ENCODE measurements at places on chromosomes 7 and 10.

DNA sequence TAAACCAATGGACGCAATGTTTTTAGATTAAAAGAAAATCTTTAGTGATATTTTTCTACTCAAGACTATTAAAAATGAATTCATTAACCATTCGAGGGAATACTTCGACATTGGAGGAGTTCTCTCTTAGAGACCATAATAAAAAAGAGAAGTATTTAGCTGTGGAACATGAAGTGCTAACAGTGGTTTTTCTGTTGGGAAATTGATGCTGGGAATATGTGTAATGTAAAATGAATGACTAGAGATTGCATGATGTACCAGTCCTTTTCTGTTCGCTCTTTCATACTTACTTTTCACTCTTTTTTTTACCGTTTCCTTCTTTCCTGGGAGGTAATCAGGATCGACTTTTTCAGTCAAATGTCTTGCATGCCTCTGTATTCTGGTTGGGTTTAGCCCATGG is 41.3 kb downstream of the ST7 start:
- DNase-seq, result no peak

- DNase-seq, result no peak
These were observed 2.9 kb upstream of the TARP start for GRCh38 chr7:38276096-38276877.

- DNase-seq, result no peak
These were observed 208.0 kb downstream of the ZNF365 start for GRCh38 chr10:62582101-62582705.

DNA sequence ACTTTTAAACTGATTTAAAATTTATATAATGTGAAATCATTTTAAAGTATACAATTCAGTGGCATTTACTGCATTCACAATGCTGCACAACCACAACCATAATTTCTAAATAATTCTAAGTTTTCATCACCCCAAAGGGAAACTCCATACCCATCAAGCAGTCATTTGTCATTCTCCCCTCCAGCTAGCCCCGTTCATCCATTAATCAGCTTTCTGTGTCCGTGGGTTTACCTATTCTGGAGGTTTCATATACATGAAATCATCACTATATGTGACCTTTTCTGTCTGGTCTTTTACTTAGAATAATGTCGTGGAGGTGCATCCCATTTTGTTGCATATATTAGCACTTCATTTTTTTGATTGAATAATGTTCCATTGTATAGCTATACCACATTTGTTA is 214.1 kb downstream of the ADK start:
- DNase-seq, result no peak

DNA sequence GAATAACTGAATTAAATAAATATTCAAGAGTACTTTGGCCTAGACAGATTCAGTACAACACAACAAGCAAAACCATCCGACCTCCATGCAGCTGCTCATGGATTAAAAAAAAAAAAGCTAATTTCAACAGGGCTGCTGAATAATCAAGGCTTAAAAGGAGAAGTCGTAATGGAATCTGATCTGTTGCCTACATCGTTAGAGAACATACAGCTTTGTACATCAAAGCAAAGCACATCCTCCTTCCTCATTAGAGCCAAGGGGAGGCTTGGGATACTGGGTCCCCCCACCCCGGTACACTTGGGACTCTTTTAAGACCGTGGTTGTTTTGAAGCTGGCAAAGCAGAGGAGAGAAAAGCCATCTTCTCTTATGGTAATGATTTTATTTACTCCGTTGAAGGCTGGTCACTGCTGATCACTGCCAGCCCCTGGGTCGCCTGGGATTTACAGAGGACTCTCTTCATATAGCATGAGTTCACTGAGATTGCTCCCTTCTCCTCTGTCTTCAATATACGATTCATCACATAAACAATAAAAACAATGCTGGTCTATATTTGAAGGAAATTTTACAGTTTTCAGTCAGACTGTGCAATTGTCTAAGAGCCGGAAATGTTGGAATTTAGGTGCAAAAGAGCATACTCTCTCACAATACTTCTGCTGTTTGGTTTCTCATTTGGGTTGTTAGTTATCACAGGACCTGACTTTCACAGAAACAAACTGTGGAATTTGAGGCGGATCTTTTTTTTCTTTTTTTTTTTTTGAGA is 148.8 kb downstream of the FAM107B start:
- no peak for DNase-seq

GRCh38 chr7:46715579-46715978 is 794.5 kb upstream of the IGFBP3 start:
- DNase-seq, result no peak

DNA sequence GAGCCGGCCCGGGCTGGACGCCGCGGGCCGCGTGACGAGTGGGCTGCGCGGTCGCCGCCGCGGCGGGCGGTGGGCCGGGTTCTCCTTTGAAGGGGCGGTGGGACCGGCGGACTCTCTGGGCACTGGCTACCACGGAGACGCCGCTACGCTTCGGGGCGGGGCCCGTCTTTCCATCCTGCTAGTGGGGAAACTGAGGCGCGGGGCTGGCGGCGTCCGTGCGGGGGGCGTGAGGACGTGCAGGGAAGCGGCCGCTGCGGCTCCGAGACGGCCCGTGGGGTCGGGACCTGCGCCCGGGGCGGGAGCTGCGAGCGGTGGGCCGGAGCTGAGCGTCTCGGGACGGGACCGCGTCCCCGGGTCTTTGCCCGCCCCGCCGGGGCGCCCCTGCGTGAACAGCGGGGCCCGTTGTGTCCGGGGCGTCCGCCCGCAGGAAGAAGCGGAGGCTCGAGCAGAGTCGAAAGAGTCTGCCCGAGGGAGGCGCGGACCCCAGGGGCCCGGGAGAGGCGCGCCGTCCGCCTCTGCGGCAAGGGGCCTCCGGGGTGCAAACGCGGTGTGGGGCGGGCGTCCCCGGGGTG is 548 bp upstream of the BNIP3 start:
- no peak for DNase-seq

GRCh38 chr7:111855161-111855841 is 293.0 kb upstream of the IMMP2L start:
- peak; percentile 61 for DNase-seq

GRCh38 chr7:17957871-17958270 is 17.6 kb upstream of the SNX13 start:
- no peak for DNase-seq

DNA sequence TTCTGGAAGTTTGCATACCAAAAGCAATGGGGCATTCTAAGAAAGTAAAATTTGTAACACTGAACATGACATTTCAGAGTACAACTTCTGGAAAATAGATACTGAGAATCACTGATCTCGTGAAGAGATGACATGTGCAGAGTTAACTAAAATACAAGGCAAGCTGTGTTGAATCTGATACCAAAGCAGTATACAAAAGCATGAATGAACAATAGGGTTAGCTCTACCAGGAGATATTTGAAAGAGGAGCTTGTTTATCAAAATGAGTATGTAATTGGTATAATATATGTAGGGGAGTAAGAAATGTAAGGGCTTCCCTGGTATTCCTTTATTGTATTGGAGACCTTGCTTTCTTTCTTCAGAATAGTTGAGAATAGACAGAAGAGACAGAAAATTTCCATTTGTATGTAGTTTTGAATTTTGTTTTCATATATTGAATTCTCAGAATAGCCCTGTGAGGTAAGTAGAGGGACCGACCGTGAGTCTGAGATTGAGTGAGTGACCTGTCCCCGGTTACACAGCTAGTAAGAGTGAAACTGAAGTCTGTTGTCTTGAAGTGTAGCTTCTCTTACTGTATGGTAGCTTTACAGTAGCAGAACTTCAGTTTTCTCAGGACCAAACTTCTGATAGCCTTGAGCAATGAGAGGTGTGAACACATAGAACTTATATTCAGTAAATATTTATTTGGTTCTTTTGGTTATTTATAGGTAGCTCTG is 5.0 kb downstream of the HBP1 start:
- DNase-seq, result no peak

- no peak for DNase-seq
These were observed 205.2 kb downstream of the PRPF18 start for GRCh38 chr10:13792006-13792405.

- DNase-seq, result no peak
These were observed 522.6 kb downstream of the DNAJB9 start for GRCh38 chr7:109092268-109092667.

- DNase-seq, result no peak
These were observed 13.6 kb downstream of the ENTPD7 start for GRCh38 chr10:99672884-99673283.

- DNase-seq, result no peak
These were observed 19.9 kb downstream of the PPP2R2D start for GRCh38 chr10:131920693-131921092.

DNA sequence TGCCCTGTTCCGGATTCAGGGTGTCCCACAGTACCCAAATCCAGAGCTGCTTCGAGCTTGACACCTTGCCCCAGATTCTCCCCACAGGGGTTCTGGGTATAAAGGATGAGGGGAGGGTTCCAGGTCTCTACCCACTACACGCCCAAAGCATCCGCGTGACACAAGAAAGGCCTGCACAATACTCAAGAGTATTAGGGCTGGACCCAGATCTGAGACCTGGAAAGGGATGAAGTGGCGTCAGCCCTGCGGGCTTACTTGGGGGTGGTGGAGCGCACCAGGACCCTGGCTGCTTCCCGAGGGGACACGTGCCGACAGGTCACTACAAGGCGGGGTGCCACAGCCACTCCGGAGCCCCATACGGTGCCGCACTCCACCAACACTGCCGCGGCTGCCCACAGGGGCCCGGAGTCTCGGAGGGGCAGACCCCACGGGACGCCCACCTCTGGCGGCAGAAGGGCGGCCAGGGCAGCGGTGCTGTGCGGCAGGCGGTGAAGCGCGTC is 1.3 kb downstream of the TYSND1 start:
- no peak for DNase-seq

- DNase-seq, result no peak
These were observed 5.7 kb downstream of the TRIM8 start for GRCh38 chr10:102649797-102650654.

DNA sequence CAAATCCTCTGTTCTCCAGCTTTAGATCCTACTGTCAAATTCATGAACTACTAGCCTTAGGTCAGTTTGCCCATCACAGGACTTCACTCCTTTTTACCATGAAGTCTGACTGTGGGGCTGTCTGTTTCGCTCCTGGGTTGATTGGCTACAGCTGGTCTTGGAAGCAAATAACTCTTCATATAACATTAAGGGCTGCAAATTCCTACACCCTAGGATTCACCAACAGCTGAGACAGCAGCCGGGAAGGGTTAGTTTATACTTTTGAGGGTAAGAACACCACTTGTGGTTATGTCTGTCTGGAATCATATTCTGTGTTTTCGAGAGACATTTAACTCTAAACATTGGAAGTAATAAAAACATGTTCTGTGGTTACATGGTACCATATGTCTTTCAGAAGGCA is 55.9 kb upstream of the KIAA1217 start:
- no peak for DNase-seq

GRCh38 chr7:87475359-87476178 is at the start of gene ABCB4:
Gene ABCB4, minus strand, starts transcription at chr7:87475680. Its CDS starts 215 bp downstream, at chr7:87475465.
- no peak for DNase-seq

DNA sequence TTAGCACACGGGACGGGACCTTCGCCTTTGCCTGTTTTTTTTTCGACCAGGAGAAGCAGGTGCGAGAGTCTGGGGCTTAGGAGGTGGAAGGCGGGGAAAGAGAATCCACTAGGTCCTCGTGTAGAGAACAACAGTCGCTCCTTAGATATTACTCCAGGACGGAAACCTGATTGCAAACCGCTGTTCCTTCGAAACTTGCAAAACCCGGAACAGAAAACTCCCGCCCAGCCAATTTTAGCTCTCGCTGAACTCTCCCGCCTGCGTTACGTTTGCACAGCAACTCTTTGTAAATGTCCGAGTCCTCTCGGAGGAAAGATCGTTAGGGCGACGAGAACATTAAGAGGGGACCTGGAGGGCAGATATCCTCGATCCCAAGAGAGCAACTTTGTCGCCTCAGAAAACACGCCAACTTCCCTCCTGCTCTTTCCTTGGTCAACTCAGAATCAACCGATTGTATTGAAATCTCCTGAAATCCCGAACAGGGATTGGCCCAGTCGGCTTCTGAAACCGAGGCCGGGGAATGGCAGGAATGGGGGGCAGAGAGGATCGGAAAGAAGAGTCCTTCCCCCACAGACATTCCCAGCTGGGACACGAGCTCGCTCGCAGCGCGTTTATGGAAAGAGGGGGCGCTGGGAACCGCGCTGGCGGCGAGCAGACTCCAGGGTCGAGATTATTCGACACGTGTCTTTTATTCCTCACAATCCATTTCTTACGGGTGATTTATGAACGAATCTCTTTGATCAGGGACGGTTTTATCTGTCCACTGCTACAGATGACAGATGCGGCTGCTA is 9.9 kb downstream of the TWIST1 start:
- DNase-seq, result no peak

GRCh38 chr7:132430861-132431822 is 145.1 kb downstream of the PLXNA4 start:
- peak; percentile 57 for DNase-seq

- no peak for DNase-seq
These were observed 148.5 kb downstream of the PPP1R17 start for GRCh38 chr7:31835471-31835870.

DNA sequence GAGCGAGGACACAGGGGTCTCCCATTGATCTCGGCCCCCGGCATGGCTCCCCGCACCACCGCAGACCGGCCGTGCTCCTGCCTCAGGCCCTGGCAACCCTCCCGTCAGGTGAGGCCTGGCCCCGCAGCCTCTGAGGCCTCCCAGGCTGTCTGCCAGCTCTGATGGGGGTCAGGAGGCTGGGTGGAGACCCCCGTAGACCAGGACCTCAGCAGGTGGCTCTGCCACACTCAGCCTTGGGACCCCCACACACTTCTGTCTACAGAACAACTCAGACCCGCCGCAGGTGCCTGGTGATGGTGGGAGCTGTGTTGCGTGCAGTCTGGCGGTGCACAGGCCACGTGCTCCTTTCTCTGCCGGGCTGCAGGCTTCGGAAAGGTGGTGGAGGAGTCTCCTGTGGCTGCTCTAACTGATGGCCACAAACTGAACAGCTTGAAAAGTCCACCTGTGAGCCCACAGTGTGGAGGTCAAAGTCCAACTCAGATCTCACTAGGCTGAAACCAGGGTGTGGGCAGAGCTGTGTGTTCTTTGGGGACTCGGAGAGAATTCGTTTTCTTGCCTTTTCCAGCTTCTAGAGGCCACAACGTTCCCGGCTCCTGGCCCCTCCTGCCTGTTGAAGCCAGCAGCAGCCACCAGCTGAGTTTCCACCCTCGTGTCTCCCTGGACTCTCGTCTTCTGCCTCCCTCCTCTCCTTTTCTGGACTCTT is 62.5 kb downstream of the PWWP2B start:
- no peak for DNase-seq

GRCh38 chr10:6229746-6230145 is 27.0 kb downstream of the PFKFB3 start:
- DNase-seq, result no peak

- DNase-seq, result no peak
These were observed 152.8 kb downstream of the SGMS1 start for GRCh38 chr10:50470798-50471582.

- DNase-seq, result no peak
These were observed 892.0 kb upstream of the CELF2 start for GRCh38 chr10:10125676-10126075.

- DNase-seq, result no peak
These were observed 11.7 kb upstream of the EDRF1 start for GRCh38 chr10:125707541-125708468.

- DNase-seq, result no peak
These were observed 121.4 kb upstream of the SEC61G start for GRCh38 chr7:54880326-54880989.
